ENCODE measurements at places on chromosomes 4 and X.

DNA sequence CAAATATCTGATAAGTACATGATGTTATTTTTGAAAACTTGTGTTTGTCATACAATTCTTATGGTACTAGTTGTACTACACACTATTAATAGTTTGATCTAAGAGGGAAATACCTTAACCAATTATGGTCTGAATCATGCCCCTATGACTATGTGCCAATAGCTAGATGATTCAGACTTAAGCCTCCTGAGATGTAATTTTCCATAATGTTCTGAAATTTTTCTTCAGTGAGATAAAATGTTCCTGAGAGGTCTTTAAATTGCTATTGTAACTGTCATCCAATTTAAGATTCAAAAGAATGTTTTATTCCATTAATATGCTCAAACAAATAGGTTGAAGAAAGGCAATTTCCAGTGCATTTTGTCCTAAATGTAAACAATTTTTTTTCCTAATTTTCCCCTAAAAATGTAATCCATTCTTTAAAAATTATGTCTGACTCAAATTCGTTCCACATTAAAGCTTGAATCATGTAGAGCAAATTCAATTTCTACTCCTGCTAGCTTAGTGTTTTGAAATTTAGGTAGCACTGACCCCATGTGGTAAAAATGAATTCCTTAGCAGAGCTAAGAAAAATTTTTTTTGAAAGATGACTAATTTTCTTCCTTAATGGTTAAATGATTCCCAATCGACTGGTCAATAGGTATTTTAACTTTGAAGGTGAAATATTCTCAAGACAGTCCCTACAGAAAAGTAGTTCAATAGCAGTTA lies 49.1 kb downstream of the APOOL start:
- DNase-seq: no peak

DNA sequence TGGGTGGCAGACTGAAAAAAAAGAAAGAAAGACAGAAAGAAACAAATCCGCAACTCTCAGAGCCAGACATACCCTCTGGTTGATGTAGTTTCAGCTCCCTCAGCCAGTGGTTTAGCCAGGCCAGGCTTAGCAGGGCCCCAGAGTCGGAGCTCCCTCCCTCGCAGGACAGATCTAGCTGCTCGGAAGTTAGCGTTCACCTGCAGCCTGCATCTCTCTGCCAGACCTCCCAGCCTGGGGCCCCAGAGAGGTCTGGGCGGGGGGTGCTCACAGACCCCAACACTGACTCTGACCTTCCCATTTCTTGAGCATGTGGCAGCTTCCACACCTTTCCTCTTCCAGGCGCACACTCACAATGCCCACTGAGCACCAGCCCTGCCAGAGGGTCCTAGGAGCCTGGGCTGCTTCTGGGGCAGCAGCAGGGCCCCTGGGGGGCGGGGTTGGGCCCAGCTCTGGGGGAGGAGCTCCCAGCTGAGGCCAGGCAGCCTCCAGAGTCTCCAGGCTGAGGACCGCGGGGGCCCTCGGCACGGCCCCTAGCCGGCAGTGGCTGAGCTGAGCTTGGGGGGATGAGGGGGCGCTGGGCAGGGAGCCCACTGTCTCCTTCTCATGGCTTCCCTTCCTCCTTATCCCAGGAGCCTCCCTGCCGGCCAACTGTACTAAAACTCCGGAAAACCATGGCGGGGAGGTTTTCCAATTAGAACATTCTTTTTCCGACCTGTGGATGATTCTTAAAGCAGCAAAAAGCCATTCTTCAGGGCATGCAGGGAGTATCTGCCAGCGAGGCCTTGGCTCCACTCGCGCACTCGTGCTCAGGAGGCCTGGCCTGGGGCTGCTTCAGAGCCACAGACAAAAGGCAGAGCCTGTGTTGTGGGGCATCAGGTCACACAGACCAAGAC lies 4.6 kb upstream of the ZNF185 start:
- no peak for DNase-seq

DNA sequence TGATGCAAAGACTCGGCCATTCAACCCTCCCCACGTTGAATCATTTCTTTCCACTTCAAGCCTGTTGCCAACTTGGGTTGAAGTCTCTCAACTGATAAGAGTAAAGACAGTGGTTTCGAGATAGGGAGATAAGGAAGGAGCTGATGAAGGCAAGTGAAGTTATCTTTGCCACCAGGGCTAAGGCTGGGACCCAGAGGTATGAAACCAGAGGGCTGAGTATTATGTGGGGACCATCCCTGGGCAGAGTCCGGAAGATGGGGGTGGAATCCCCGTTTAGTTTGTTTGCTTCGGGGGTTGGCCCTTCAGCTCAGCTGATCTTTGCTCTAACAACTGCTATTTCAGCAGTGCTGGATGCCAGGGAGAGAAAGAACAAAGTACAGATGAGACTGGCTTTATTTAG lies 2.3 kb upstream of the XPNPEP2 start:
- DNase-seq: no peak

GRCh38 chr4:26356081-26356501 lies 35.3 kb downstream of the RBPJ start:
- DNase-seq: no peak

DNA sequence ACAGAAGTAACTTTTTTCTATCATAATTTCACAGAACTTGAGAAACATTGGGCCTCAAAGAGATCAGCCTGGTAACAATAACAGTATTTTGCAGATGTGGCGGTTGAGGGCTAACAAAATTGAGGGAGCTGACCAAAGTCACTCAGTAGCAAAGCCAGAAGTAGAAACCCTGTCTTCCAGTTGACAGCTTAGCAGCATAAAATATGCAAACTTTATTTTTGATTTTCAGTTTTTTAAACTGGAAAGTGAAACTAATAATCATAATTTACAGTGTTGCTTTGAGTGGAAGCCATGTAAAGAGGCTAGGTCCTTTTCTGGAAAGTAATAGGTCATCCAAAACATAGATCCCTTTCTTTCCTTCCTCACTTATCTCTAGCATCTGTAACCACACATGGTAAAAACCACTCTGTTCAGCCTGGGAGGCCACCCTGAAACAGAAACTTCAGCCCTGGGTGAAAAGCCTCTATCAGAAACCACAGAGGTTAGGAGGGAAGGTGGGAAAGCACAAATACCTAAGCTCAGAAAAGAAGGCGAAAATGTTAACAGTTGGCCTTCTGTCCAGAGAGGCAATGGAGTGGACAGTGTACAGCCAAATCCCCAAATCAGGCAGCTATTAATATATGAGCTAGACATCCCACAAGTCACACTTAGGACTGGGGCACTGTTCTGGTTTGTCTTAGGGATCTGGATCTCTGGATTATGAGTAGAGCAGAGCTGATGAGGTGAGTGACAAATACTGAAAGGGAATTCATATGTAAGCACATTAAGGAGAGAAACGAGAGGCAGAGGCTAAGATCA lies 61.1 kb upstream of the ARSJ start:
- no peak for DNase-seq

DNA sequence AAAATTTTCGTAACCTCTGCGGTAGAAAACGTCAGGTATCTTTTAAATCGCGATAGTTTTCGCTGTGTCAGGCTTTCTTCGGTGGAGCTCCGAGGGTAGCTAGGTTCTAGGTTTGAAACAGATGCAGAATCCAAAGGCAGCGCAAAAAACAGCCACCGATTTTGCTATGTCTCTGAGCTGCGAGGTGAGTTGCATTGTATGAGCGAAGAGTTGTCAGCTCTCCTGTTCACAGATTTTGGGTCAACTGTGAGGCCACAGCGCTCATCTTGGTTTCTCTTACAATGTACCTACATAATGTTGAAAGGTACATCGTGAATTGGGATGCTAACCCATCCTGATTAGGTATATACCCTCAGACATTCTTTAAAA lies 486 bp downstream of the CLCN3 start:
- DNase-seq: no peak

GRCh38 chr4:27685091-27685490 lies 824.5 kb downstream of the STIM2 start:
- DNase-seq: no peak

DNA sequence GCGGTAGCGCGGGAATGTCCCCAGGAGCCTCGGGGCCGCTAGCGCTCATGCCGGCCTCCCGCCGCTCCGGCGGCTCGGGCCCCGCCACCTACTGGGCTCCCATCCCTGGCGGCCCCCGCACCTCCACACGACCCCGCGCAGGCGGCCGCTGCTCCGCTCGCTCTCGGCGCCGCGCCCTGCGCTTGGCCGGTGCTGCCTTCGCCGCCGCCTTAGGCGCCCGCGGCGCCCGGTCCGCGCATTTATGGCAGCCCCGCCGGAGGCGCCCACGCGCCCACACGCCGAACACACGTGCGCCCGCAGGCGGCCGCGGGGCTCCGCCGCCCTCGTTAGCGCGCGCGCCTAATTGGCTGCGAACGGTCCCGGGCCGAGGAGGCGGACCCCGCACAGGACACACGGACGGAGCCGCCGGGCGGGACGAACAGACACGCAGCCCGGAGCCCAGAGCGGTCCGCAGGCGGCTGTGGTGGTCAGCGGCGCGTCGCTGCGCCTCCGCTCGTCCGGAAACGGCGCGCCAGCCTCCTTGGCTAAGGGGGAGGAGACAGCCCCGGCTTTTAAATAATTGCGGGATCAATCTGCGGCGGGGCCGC lies at the start of gene NKX1-1:
Gene NKX1-1 (minus strand): TSS at position 49 of the 587 bp plus-strand sequence. CDS start 0 bp downstream, at position 49.
- DNase-seq: no peak

GRCh38 chrX:16722481-16722880 lies 3.1 kb downstream of the SYAP1 start:
- no peak for DNase-seq
